ENCODE measurements at places on chromosomes 4 and X.
A peak's percentile ranks its signal among the peaks of the same experiment; 100 is the strongest.

DNA sequence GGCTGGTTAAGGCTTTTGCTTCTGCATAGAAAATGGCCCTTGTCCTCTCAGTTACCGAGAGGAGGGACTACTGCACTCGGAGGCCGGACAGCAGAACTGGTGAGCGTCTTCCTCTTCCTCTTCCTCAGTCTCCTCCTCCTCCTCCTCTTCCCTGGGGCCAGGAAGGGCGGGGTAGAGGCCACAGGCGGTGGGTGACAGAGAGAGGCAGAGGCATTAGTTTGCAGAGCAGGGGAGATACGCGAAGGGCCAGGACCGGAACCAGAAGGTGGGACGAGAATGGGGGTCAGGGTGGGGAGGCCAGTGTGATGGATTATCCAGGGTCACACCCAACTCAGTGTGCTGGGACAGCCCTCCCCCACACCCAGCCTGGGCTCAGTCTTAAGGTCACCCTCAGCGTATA is 14.5 kb downstream of the IQSEC2 start:
- peak; percentile 32 for DNase-seq

DNA sequence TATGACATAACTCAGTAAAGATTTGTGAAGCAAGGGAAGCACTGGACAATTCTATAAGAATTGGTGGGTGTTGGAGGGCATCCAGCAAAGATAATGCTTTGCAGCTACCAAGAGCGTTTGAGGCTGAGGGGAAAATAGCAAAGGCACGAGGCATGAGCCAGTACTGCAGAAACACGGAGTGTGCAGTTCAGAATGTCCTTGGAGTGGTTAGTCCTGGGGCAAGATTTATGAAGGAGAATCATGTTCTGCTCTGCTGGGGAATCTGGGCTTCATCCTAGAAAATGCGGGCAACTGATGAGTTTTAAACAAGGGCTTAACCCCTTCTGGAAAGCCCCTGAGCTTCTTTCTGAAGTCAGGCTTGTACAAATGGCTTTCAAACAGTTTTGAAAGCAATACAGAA is 452.5 kb downstream of the IL15 start:
- no peak for DNase-seq

DNA sequence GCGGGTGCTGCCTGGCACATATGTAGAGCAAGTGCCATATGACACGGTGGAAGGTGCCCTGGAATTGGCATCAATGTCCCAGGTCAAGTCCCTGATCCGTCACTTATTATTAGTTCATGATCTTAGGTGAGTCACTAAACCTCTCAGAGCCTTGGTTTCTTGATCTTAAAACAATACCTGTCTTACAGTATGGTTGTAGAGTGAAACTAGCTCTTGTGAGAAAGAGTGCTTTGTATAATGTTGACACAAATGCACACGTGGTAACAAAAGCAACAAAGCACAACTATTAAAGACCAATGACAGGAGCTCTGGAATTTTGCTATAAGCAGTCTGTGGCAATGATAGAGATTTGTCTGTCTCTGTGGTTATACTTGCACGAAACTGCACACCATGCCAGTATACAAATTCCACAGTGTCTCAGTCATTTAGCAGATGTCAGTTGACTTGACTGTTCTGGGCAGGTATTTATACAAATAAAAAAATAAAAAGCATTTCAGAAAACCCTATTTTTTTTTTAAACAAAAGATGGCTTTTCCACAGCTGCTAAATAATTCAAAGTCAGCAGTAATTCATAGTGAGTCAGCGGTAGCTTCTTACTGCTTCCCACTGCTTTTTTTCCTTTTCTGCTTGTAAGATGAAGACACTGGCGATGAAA is 19.7 kb upstream of the ACSL1 start:
- no peak for DNase-seq

DNA sequence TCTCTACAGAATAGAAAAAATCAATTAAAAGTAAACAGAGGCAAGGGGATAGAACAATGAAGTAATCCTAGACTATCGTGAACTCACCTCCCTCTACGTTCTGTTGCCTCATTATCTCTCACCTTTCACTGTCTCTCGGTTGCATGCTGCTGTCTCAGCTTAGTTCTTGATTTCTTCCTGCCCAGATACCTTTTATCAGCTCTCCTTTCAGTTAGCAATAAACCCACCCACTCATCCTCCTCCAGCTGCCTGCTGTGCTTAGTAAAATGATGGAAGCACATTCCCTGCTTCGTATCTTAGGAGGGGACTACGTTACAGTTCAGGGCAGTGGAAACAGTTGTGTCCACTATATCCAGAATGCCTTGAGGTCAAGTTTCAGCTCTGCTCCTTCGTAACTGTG is 1709.5 kb upstream of the AGA start:
- no peak for DNase-seq

DNA sequence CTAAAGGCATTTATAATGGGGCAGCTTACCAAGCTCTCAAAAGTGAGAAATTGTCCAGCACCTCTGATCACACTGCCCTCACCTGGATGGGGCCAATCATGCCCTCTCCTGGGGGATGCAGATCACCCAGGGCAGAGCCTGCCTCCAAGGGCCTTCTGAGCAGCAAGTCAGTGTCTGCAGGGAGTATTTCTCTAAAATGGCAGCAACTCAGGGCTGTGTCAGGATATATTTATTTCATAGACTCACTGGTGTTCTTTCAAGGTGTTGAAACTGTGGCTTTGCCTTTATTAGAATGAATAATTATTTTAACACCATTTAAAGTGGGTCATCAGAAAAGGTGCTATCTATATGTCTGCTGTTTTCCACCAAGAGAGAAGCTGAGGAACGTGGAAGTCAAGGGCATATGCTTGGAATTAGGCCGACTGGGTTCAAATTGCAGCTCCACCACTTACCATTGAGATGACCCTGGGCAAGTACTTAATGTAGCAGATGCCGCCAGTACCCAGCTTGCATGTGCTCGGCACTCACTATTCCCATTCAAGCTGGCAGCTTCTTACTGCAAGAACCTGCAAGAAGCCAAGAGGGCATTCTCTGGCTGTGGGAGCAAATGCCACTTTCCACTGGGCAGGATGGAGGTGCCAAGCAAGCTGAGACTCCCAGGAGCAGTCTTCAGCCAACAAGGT is 590.0 kb downstream of the BCOR start:
- no peak for DNase-seq

GRCh38 chr4:74543231-74543781 is 98.4 kb downstream of the AREG start:
- DNase-seq = no peak

GRCh38 chr4:138672393-138672976 is 343.1 kb upstream of the NOCT start:
- no peak for DNase-seq

- no peak for DNase-seq
Observed at GRCh38 chr4:54099748-54100574, at the start of gene GSX2. GSX2 (plus strand) TSS chr4:54100163; CDS start chr4:54100345, 182 bp downstream.

- DNase-seq = peak; percentile 52
Observed at GRCh38 chrX:13015536-13016236, 28.7 kb downstream of the FAM9C start.

Measured in NB4 (cell line).